NCI-H446 treated with DMSO at 0.1 percent for 48 hours (cell line): ENCODE measurements at places on chromosomes 13 and 19.

- DNase-seq = peak; percentile 39
Observed at GRCh38 chr19:6737873-6738786, 750 bp upstream of the GPR108 start.

DNA sequence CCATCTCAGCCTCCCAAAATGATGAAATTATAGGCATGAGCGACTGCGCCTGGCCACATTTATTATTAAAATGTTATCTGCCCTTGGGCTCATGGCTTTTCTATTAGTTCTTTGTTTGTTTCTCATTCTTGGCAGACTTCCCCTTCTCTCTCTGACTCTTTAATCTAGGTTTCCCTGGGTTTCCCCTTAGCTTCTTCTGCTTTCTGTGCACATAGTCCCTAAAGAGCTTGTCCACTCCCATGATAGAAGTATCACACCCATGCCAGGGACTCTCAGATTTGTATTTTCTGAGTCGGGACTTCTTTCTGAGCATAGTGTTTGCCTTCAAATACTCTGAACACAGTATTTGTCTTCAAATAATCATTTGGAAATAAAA is 38.6 kb upstream of the ITM2B start:
- DNase-seq = no peak

DNA sequence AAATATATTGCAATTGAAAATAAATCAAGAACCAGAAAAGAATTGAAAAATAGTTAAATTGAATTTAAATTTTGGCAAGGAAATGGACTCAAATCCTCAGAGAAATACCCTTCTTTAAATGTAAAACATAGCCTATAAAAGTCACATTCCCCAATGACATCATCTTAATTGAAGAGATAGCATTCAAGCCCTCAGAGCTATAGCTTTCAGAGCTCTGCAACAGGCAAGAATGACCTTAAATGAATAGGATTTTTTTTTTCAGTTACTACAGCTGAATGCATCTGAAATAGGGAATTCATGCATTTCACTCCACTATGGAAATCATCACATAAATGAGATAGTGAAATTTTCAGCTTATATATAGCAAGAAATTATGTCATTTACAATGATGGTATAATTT is 1049.0 kb downstream of the OLFM4 start:
- no peak for DNase-seq

DNA sequence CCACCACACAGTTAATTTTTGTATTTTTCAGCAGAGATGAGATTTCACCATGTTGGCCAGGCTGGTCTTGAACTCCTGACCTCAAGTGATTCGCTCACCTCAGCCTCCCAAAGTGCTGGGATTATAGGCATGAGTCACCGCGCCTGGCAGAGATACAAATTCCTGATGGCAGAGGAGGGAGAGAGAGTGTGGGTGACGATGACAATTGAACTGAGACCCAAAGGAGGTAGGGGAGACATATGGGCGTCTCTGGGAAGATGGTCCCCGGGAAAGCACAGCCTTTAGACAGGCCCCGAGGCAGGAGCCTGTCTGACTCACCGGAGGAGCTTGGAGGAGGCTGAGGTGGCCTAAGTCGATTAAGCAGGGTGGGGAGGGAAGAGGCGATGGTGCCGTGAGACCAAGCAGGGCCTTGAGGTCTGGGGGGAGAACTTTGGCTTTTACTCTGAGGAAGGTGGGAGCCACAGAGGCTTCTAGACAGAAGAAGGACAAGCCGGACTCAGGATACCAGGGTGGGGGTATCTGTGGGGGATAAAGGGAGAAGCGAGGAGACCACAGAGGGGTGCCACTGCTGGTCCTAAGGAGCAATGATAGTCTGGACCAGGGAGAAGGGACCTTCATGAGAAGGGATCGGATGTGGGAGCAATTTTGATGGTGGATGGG is 38.2 kb downstream of the ARRDC2 start:
- DNase-seq = peak; percentile 44

- DNase-seq = no peak
Observed at GRCh38 chr13:80070024-80070703, 270.8 kb downstream of the SPRY2 start.
